ENCODE measurements at places on chromosomes 13 and 19.

DNA sequence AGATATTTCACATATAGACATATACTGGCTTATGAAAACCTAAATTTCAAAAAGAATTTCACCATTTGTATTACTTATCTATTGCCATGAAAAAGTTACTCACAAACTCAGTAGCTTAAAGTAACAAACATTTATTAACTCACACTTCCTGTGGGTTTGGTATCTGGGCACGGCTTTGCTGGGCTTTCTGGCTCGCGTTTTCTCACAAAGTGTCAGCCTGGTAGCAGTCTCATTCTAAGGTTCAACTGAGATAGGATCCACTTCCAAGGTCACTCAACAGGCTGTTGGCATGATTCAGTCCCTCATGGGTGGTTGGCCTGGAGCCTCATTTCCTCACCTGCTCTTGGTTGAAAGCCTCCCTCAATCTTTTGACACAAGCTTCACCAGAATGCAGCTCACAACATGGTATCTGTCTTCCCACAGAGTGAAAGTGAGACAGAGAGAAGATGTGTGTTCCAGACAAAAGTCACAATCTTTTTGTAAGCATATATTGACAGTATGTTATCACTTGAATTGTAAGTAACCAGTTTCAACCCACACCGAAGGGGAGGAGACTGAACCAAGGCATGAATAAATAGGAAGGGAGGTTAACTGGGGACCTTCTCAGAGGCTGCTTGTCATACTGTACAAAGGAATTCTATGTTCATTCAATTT, 1065.8 kb upstream of the SPRY2 start:
- DNase-seq = no peak

DNA sequence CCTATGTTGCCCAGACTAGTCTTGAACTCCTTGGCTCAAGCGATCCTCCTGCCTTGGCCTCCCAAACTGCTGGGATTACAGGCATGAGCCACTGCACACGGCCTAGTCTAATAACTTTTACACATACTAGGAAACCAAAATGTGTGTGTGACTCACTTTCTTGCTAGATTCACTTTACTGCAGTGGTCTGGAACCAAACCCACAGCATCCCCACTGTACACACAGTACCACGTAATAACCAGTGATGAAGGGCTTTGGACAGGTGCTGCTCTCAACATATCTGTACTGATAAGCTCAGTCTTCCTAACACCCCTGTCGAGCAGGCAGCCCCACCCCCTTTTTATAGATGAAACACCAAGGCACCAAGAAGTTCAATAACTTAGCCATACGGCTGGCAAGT, 5.1 kb downstream of the DNMT1 start:
- peak; percentile 52 for DNase-seq

GRCh38 chr13:49958321-49958720, 22.2 kb upstream of the SPRYD7 start:
- DNase-seq = no peak

DNA sequence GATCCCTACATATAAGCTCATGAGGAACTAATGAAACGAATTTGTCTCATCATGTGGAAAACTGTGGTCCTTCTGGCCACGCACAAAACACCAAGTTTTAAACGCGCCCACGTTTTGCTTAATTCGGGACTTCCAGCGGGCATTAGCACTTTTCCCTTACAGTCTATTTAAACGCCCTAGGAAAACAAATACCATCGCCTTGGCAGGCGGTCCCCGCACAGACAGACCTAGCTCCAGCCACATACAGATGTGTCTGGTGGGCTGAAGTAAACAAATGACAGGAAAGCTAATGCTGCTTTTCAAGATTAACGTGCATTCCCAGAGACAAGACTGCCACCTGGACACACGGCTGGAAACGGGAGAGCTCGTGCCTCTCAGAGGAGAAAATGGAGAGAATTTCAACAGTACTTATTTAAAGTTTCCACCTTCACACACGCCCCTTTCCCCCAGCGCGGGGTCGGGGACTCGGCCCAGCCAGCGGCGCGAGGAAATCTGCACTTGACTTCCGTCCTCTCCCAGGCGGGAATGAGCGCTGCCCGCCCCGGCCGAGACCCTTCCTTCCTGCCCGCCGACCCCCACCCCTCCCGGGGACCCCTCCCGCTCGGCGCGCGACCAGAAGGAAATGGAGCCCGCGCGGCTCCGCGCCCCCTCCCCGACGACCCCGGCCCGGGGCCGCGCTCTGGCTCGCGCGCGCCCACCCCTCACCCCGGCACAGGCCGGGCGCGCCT, 931 bp downstream of the USP12 start:
- peak; percentile 39 for DNase-seq

DNA sequence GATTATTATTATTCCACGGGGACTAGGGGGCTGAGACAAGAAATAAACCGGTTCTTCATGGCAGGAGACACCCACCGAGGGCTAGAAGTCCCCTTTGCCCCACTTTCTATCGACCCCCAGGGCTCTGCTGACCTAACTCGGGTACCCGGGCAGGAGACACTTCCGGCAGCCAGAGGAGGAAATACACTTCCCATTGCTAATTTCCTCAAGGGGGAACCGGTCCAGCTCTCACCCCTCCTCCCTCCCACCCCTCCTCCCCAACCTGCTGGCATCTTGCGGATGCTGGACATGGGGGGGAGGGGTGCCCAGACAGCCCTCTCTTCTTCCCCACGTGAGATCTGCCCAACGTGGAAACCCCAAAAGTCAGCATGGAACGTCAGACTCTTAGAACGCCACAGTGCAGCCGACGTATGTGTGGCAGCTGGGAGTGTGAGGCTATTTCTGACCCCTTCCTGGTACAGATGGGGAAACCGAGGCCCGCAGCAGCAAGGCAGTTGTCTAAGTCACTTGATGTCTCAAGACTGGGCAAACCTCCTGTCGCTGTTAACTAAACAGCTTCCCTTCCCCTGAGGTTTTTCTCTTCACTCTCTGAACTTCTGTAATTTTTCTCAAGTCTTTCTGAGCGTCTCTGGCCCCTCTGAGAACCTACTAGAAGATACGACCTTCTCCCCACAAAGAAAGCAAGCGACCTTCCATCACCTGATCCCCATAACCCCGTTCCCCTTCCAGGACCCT, 3.6 kb downstream of the GPR4 start:
- DNase-seq = no peak

GRCh38 chr19:3977242-3978143, 6.6 kb upstream of the DAPK3 start:
- DNase-seq = no peak

- no peak for DNase-seq
Measured at GRCh38 chr13:99892196-99892613, 79.4 kb downstream of the ZIC5 start.

DNA sequence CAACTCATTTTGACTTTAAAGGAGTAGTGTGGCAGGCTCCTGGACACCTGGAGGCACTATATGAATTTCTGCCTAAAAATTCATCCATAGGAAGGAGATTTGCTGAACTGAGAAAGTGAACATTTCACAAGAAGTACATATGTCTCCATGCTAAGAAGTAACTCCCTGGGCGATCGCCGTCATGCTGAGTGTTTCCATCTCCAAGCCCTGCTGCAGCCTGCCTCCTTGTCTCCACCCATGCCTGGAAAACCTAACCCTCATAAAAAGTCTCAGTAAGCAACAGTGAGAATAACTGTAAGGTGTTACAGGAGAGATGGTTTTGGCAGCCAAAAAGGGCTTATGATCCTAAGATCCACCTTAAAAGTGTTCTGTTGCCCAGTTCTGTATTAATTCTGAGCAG, 251.3 kb downstream of the SHISA2 start:
- DNase-seq = no peak

GRCh38 chr13:113096052-113096744, 9.4 kb upstream of the F7 start:
- no peak for DNase-seq

All from activated CD4-positive, alpha-beta memory T cell treated with anti-CD3 and anti-CD28 coated beads, Interleukin-2, amount 10 ng/mL, durations not matched to agents 7 days and 5 days (primary cell).